GM12865 (cell line): ENCODE measurements at places on chromosomes 16 and 17.
A peak's percentile ranks its signal among the peaks of the same experiment; 100 is the strongest.

DNA sequence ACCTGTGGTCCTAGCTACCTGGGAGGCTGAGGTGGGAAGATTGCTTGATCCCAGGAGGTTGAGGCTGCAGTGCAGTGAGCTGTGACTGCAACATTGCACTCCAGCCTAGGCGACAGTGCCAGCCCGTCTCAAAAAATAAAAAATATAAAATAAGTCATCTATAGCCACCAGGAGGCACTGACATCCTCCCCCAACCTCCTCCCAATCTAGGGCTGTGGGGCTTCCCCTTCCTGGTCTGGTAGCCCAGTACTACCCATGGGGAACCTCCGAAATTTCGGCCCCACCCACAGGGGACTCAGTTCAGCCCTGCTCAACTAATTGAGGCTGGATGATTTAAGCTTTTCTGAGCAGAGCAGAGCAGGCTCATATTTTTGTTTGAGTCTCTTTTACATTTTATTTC, 3.2 kb downstream of the ZSCAN10 start:
- DNase-seq: peak; percentile 88

DNA sequence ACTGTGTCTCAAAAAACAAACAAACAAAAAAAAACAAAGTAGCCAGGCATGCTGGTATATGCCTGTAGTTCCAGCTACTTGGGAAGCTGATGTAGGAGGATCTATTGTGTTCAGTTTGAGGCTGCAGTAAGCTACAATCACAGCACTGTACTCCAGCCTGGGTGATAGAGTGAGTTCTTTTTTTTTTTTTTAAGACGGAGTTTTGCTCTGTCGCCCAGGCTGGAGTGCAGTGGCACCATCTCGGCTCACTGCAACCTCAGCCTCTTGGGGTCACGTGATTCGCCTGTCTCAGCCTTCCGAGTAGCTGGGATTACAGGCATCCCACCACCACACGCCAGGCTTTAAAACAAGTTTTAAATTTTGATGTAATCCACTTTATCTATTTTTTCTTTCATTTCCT, 80.2 kb upstream of the STAC2 start:
- no peak for DNase-seq

DNA sequence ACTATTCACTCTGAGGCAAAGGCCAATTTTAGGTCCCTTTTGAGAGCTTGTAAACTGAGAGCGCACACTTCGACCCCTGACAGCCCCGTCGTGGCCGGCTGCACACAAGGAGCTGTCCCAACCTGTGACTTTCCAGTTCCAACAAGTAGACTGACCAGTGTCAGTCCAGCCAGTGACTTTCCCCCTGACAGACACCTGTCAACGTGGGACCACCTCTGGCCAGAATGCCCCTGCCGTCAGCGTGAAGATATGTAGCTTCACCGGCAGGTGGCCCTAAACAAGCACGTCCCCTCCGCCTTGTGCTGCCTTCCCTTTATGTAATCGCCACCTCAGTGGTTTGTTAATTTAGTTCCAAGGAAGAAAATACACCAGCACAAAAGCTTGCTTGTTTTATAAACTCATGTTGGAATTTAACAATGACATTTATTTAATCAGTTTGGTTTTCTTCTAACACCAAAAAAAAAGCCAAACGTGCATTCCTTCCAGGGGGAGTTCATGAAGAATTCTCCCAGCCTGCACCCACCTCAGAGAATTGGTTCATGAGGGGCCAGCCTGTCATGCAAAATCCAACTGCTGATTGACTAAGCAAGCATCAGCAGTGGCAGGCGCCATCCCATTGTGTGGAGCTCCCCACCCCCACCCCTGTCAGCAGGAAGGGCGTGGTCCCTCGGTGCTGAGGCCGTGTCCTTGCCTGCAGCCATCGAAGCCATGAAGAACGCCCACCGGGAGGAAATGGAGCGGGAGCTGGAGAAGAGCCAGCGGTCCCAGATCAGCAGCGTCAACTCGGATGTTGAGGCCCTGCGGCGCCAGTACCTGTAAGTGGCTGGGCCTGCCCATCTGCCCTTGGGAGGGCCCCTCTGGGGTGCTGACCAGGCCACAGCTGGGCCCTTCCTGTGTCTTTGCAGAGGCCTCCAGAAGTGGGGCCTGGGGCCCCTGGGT, 33.9 kb downstream of the PLD6 start:
- no peak for DNase-seq

GRCh38 chr16:14203166-14203565, 132.0 kb downstream of the MRTFB start:
- DNase-seq: no peak

- no peak for DNase-seq
Observed at GRCh38 chr17:40070709-40071312, 8.0 kb downstream of the THRA start.

GRCh38 chr17:64133546-64134215, 3.7 kb upstream of the ERN1 start:
- peak; percentile 81 for DNase-seq

DNA sequence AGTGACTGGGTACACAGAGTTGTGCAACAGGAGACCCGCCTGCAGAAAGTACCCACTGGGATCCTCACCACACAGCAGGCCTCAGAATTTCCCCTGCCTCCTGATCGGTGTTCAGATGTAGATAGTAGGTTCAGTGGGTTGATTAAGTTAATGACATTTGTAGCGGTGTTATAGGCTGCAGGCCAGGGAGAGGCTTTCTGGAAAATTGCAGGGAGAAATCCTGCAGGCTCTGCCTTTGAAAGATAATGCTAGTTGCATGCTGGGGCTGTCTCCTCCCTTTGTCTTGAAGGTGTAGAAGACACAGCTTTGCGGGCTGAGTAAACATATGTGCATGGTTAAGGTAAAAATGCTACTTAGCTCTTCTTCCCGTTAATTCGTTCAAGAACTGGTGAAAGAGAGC, 406.3 kb upstream of the RBFOX1 start:
- DNase-seq: no peak

- peak; percentile 79 for DNase-seq
Observed at GRCh38 chr17:6421700-6422604, 13.0 kb downstream of the AIPL1 start.

DNA sequence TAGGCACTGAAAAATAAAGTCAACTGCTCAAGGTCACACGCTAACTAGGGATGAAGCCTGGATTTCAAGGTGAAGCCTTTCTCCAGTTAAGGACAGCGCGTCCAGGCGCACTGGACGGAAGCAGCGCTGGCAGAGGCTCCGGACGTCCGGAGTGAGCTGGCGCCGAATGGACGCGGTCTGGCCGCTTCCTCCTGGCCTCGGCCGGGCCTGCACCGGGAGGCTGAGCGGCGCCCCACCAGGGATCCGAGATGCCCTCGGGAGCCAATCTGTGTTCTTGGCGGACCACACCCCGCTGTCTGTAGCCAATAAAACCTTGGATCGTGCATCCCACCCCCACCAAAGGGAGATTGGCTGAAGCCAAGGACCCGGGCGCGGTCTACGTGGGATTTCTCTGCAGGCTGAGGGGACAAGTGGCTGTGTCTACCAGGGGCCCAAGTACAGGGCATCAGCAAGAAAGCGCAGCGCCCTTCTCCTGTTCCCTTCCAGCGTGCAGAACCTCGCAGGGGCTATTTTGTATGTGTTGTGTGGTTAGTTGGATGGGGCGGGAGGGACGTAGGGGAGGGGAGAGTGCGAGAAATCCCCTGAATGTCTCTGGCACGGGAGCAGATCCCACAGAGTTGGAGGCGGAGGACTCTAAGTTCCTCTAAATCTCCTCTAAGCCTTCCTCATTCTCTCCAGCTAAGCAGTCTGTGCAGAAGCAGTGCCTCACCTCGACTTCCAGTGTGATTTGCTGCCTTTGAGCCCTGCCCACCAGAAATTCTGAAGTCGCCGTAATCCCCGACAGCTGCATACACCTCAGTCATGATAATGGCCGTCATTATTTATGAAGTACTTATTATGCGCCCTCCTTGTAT, 2.5 kb upstream of the AKAP10 start:
- no peak for DNase-seq

DNA sequence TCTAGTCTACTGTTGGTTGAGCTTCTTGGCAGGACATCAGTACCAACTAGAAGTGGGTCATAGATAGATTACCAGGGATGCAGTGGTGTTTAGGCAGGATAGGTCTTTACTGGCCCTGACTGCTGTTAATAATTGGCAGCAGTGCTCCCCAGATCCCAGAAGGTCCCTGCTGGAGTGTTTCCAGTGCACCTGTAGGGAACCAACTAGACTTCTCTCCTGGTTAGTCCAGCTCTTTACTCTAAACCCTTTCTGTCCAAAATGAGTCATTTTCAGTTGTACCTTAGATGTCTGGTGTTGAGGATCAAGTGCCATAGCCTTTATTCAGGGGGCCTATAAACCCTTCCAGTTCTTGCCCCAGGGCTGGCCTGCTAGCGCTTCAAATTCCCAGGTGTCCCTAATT, 8.7 kb downstream of the POLR2C start:
- no peak for DNase-seq

GRCh38 chr16:68283346-68283745, 19.0 kb downstream of the SLC7A6 start:
- DNase-seq: no peak

GRCh38 chr16:66916518-66916917, 2.2 kb downstream of the CDH16 start:
- no peak for DNase-seq

- DNase-seq: no peak
Observed at GRCh38 chr17:75086496-75087181, 1.1 kb upstream of the SLC16A5 start.

DNA sequence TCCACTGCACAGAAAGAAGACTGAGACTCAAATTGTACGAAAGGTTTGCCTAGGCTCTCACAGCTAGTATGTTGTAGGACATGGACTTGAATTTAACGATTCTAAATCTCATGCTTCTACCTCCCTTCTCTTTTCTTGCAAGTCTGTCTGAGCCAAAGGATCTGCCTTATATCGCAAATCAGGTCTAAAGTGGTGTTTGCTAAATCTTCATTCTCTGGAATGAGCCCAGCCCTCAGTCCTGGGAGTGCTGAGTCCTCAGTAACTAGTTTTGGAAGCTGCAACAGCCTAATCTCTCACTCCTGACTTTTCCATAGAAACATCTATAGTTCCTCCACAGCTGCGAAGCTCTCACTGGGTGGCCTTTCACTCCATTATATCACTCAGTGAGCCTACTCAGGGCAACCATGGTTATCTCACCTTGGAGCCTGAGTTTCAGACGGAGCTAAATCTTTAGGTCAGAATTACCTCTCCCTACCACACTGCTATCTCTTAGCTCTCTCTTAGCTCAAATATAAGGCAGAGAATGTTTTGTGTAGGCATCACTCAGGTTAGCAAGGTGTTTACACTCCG, 575.5 kb upstream of the C16orf82 start:
- DNase-seq: no peak

DNA sequence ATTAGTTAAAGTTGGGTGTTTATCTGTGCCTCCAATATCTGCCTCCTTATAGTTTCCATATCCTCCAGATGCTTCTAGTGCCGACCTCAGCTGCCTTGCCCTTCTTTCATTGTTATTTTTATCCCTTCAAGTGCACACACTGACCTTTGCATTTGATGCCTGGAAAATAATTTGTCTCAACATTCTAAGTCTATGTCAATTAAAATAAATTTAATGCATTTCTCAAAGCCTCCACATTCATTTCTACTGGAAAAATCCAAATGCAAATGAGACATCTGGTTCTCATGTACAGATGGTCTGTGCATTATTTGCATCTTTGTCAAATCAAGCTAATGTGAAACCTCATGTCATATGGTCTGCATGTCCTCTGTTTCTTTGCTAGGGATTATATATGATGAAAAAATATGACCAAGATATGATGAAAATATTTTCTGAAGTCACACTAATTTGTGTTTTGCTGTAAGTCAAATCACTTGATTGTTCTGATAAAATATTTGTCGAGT, 61.4 kb downstream of the TMEM100 start:
- no peak for DNase-seq

DNA sequence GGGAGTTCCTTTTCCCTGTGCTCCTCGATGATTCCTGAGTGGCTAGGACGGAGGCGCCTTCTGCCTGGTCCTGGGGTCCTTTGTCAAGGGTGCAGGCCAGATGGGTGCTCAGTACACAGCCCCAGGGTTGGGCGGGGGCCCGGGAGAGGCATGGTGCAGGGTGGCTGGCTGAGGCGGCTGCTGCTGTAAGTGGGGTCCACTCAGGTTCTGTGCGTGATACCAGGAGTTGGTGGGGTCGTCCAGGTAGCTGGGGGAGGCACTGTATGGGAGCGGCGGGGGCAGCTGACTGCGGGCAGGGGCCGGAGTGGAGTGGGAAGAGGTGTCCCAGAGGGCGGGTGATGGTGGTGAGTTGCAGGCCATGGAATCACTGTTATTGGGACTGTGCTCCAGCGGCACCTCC, 3.6 kb downstream of the DLX3 start:
- DNase-seq: no peak

DNA sequence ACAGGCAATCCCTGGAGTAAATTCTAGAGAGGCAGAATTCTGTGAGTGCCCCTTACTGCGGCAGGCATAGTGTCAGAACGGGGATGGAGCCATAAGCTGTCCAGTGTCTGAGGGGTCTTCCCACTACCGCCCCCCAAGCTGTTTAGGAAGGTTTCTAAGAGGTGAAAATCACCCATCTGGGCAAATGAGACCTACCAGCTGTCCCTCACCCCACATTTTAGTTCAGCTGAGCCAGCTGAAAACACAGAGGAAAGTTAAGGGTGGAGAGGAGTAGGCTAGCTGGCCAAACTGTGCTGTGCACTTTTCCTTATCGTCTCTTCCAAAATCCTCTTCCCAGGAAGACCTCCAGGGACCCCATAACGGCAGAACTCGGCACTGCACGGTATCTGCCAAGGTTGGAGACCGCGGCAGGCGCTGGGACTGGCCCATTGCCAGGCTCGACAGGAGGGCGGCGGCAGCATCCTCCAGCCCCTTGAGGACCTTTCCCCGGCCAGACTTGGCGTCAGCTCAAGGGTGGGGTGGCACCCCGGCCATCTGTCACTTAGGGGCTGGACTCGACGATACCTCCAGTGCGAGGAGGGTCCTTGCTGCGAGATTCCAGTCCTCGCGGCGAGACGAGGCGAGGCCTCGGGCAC, 955 bp downstream of the ACLY start:
- peak; percentile 49 for DNase-seq

DNA sequence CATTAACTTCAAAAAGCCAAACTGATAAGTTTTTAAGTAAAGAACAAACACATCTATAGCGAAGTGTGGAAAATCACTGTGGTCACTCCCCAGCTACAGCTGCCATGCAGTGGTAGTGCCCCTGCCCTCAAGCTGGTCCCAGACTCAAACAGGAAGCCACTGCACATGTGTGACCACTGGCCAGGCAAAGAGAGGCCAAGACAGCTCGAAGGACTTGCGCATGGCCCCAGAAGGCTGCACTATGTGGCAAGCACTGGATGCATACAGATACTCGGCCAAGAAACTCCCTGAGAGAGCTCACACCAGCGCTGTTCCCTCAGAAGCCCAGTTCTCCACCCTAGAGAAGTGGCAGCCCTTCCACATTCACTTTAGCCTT, 82.4 kb downstream of the ANKRD11 start:
- no peak for DNase-seq

GRCh38 chr16:83058376-83058775, 431.6 kb downstream of the CDH13 start:
- no peak for DNase-seq

DNA sequence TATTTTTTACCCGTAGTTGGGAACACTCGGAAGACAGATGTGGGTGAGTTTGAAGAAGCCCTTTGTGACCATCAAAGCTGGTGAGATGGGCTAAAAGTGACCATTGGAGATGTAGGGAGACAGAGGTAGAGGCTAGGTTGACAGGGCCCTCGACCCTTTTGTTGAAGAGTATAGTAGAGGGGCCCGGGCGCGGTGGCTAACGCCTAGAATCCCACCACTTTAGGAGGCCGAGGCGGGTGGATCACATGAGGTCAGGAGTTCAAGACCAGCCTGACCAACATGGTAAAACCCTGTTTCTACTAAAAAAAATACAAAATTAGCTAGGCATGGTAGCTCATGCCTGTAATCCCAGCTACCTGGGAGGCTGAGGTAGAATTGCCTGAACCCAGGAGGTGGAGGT, 16.2 kb upstream of the NFATC3 start:
- DNase-seq: no peak
